ENCODE measurements at places on chromosomes 13 and 19.

GRCh38 chr13:60645676-60646075, 248.7 kb downstream of the TDRD3 start:
- DNase-seq: no peak

GRCh38 chr13:49893591-49893990, 42.5 kb downstream of the SPRYD7 start:
- DNase-seq: no peak

DNA sequence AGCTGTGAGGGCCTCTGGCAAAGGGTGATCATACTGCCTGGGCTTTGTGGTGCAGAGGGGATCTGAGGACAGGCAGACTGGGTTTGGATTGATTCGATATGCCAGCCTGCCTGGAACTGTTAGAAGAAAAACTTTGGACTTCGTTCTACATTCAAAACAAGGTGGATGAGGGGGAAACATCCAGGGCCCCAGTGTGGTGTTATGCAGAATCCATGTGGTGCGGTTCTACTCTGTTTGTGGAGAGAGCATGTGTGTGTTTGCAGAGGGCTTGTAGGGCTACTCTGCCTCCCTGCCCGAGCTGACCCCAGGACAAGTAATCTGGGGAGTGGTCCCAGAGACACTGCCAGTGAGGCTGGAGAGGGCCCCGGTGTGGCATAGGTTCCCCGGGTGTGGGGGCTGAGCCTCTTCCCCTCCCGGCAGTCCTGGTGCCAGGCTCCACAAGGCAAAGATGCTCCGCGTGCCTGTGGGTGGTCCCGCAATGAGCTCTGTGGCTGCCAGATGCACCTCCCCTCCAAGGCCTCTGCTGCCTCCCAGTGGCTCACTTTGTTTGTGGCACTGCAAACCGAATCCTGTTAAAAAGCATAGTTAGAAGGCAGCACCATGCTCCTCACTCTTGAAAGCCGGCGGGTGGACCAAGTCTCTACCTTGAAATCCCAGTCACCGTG, 22.3 kb upstream of the TFDP1 start:
- peak; percentile 85 for DNase-seq

DNA sequence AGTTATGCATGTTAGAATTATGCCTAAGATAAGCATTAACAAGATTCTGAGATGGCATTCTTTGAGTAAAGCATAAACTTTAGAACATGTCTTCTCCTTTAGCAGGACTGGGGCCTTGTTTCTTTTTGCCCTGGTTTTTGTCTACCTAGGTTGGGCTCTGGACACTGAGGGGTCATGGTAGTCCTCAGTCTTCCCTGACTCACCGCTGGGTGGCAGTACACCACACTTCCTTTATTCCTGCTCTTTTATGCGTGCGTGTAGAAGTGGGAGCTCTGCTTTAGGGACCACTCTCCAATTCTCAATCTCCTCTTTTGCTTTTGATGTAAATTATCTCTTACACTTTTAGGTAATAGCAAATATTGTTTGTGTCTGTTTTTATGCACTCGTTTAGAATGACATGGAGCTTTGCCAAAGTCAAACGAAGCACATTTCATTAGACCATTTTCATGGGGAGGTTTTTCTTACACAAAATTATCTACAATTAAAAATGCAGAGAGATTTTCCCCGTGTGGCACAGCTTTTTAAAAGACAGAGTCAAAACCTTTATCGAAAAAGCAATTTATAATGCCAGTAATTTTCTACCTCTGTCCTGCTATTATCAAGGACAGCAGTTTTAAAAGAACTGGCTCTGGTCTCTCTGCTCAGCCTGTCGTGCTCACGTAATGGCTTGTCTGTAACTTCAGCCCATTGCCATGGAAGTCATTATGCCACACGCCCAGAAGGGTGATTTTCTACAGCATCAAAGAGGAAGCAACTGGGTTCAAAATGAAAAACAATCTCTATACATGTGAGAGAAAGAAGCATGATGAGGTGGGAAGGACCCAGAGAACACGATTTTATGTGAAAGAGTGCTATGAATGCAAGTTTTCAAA, 413.9 kb downstream of the COG6 start:
- peak; percentile 63 for DNase-seq

GRCh38 chr19:35879770-35880317, 11.5 kb downstream of the APLP1 start:
- peak; percentile 97 for DNase-seq

DNA sequence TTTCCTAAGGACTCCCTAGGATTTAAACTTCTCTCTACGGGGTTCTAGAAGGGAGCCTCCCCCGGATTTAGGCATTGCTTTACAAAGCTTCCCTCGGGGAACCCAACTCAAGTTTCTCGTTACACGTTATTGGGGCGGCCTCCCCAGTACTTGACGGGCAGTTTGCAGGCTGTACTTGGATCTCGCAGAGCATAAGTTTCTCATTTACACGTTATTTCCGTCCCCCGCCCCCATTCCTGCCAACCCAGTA, 584 bp downstream of the SMG9 start:
- DNase-seq: no peak

DNA sequence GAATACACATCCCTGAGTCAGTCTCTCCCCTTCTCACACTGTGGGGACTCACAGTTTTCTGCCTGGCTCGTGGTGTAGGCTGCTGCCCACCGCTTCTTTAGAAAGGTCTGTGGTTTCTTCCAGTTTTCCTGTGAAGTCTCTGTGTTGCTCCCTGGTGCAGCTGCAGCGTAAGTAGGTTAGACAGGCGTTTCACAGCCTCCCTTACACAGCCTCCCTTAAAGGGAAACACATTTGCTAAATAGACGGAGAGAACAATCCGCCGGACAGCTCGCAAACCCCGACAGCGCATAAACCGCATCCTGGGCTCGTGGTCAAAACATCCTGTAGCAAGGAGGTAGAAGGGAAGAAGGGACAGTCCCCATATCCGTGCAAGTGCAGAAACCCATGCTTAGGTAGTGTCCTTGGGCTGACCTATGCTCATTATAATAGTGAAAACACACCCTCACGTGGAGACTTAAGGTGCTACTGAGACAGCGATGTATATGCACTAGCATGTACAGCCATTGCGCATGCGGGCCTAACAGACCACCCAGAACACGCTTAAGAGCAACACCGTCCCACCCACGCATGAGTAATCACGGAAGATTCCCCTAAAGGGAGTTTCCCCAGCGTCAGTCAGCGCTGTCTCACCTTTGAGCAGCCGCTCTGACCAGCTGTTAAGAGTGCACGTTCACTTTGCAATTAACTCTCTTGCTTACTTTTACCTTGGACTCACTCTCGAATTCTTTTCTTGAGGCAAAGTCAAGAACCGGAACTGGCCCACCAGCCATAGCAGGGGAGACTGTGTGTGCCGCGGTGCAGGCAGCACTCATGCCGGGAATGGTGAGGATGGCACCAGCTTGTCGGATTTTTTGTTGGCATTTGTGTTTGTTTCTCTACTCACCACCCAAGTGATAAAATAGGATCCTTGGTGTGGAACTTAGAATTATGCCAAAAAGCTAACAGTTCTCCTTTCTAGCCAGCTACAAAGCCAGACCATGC, 16.6 kb downstream of the SIGLEC8 start:
- DNase-seq: no peak

DNA sequence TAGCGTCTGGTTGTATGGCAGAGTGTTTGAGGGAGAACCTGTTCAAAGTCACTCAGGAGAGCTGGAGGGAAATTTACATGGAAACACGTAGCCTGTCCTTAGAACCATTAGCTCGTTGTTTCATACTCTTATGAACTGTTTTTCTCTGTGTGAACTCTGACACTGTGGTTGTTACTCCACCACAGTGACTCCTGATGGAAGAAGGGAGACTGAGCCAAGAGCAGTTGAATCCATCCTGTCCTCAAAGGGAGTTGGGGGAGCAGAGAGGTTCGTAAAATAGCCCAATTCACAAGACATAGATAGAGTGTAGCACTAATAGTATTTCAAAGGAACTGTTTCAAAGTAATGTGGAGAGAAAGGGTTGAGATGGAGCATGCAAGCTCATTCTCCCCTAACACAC, 964.8 kb downstream of the PCDH9 start:
- DNase-seq: no peak

DNA sequence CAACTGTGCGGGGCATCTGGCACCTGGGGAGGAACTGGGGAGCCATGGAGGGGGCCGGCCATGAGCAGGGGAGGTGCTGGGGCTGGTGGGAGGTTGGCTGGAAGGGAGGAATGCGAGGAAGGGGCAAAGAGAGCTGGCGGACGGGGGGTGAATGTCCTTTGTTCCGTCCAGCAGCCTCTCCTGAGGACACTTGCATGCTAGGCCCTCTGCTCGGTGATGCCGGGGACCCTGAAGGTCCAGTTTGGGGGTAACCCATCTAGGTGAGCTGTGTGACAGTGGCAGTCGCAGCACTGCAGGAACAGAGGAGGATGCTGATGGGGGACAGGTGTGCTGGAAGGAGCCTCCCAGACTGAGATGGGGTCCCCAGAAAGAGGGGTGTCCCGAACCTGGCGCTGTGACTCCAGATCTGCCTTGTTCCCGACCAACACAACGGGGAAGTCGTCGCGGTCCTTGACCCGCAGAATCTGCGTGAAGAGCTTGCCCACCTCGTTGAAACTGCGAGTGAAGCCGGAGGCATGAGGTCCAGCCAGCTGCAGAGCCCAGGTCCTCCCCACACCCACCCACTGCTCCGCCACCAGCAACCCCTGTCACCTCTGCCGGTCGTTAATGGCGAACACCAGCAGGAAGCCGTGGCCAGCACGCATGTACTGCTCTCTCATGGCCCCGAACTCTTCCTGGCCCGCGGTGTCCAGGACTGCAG, 3.6 kb downstream of the RRAS start:
- DNase-seq: no peak

GRCh38 chr19:32544917-32545316, 36.1 kb upstream of the PDCD5 start:
- DNase-seq: no peak

DNA sequence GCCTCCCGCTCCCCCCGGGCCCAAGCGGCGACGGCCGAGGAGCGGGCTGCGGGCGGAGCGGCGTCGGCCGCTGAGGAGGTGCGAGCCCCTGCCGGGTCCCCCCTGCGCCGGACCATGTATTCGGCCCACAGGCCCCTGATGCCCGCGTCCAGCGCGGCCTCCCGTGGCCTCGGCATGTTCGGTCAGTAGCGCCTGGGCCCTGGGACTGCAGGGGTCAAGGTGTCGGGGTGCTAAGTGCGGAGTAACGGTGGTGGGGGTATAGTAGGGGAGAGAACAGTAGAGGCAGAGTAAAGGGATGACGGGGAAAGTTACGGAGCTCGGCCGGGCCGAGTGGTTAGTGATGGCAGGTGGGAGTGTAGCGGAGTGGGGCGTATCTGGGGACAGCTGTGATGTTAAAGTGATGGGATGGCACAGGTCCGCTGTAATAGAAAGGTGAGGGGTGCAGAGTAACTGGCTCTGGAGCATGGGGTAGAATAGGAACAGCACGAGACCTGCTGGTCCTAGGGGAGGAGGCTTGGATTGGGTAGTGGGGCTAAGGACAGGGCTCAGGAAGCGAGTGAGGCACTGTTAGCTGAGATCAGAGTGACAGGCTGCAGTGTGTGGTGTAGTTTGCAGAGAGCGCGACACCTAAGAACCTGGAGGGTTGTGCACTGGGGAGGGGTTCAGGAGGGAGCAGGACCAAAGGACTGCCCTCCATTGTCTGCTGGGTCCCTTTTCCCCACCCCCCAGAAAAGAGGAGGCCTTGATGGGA, 15.7 kb downstream of the CIC start:
- DNase-seq: no peak

- DNase-seq: no peak
Measured at GRCh38 chr19:29302002-29302928, 89.3 kb upstream of the UQCRFS1 start.
